SK-N-SH (cell line): ENCODE measurements at places on chromosomes 5 and 9.

- no peak for DNase-seq
Observed at GRCh38 chr9:122526602-122527001, 491 bp downstream of the OR1N1 start.

DNA sequence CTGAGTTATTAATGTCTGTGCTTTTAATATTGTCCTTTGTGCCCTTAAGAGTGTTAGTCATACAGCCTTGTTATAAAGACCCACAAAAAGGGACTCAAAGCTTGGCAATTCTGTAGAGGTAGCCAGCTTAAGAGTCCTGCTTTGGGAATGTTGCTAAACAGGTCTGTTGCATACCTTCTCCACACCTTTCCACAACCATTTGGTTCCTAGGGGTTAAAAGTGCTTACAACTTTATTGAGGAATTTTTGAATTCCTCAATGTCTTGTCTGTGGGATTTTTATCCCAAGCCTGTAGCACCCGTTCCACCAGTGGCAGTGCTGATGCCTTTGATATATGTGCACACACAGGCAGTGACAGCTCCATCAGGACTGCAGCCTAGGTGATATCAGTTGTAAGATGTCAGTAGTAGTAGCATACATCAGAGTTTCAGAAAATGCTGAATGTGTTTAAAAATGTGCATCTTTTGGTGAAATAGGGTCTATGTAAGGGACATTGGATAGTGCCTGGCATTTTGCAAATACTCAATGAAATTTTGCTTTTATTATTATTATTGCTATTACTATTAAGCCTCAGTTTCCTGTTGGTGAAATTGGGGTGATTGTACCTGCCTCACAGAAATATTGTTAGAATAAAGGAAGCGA is 68.5 kb downstream of the WWC1 start:
- DNase-seq: no peak

GRCh38 chr5:138649316-138649720 is 74.1 kb upstream of the HSPA9 start:
- no peak for DNase-seq

GRCh38 chr5:134095293-134095692 is 19.2 kb upstream of the TCF7 start:
- no peak for DNase-seq

DNA sequence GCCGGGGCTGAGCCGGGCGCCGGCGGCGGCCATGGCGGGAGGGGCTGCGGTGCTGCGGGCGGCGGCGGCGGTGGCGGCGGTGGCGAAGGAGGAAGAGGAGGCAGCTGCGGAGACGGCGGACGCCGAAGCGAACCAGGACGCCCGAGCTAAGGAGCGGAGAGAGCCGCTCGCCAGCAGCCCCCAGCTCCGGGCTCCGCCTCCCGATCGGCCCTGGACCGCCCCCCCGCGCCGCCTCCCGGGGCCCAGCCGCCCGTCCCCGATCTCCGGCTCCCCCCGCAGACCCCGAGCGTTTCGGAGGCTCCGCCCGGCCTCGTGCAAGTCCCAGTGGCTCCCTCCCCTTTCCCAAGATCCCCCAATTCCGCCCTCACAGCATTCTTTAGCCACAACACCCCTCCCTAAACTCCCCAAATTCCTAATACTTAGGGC is at the start of gene ASTN2:
Gene ASTN2, minus strand, starts transcription at position 152 of the 426 bp plus-strand sequence. Its CDS starts 119 bp downstream, at position 33.
- DNase-seq: peak; percentile 91
